ENCODE measurements at places on chromosomes 5 and 9.

GRCh38 chr9:18296702-18297055 is 177.3 kb upstream of the ADAMTSL1 start:
- DNase-seq, result no peak

DNA sequence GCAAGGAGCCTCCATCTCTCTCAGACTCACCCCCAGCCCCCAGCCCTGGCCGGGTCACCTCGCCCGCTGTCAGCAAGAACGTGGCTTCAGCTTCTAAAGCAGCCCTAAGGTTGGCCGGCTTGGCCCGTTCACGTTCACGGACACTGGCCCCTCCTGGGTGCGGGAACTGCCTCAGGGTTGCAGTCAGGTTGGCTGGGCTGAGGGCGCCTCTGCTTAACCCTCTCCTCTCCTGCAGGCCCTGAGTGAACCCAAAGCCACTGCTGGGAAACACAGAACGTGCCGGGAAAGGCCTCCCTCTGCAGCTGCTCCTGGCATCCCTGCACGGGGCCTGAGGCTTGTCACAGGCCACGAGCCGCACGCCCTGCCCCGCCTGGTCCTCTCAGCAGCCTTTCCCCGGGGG is 40.1 kb upstream of the UBAC1 start:
- no peak for DNase-seq

GRCh38 chr9:137148661-137149060 is 9.7 kb downstream of the GRIN1 start:
- no peak for DNase-seq

- no peak for DNase-seq
Measured at GRCh38 chr9:112869917-112870316, 20.8 kb downstream of the SLC46A2 start.

- no peak for DNase-seq
Measured at GRCh38 chr5:128470663-128471062, 67.4 kb downstream of the FBN2 start.

DNA sequence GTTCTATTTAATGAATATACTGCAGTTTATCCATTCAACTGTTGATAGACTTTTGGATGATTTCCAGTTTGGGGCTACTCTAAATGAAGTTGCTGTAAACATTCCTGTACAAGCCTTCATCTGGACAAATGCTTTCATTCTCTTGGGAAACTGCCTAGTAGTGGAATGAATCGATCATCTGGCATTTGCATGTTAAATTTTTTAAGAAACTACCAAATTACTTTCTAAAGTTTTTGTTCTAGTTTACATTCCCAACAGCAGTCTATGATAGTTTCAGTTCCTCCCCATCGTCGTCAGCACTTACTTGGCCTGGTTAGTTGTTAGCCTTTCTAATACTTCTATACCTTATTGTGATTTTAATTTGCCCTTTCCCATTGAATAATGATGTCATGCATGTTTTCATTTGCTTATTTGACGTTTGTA is 306.3 kb downstream of the FER start:
- DNase-seq, result no peak

- no peak for DNase-seq
Measured at GRCh38 chr5:90915393-90915792, 356.8 kb downstream of the ADGRV1 start.

DNA sequence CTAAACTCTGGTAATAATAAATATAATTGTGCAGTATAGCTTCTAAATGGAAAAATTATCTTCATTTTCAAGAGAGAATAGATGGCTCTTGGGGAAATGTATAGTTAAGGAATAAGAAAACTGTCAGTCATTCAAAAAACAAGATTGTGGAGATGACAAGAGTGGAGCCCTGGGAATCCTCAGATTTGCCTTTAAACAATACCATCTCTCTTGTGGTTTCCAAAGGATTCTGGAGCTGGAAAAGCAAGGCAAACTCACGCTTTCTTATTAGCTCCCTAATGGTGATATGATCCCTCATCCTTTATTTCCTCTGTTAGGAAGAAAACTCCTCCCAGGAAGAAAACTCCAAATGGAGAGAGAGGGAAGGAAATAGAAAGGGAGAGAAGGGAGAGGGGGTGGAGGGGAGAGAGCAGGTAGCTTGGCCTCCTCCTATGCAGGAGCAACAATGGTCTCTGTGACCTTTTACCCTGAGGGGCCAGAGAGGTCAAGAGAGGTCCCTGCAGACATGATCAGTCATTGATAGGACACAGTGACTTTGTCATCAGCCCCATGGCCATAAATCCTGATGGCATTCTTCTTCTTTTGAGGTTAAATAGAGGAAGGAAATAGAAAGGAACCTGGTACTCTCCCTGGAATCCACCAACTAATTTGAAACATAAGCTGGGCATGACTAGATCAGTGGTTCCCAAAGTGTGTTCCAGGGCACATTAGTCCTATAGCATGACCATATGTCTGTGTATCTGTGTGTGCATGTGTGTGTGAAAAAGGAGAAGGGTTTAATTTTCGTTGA is 312.2 kb downstream of the ARRDC3 start:
- no peak for DNase-seq

GRCh38 chr5:56670916-56671315 is 144.4 kb upstream of the MAP3K1 start:
- no peak for DNase-seq

DNA sequence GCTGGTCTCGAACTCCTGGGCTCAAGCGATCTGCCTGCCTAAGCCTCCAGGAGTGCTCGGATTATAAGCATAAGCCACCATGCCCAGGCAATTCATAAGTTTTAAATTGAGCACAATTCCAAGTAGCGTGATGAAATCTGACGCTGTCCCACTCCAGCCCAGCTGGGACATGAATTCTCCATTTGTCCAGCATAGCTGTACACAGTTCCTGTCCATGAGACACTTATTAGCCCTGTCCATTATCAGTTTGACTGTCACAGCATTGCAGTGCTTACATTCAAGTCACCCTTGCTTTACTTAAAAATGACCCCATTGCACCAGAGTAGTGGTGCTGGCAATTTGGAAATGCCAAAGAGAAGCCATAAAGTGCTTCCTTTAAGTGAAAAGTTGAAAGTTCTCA is 7.6 kb upstream of the SLC30A5 start:
- DNase-seq, result no peak

DNA sequence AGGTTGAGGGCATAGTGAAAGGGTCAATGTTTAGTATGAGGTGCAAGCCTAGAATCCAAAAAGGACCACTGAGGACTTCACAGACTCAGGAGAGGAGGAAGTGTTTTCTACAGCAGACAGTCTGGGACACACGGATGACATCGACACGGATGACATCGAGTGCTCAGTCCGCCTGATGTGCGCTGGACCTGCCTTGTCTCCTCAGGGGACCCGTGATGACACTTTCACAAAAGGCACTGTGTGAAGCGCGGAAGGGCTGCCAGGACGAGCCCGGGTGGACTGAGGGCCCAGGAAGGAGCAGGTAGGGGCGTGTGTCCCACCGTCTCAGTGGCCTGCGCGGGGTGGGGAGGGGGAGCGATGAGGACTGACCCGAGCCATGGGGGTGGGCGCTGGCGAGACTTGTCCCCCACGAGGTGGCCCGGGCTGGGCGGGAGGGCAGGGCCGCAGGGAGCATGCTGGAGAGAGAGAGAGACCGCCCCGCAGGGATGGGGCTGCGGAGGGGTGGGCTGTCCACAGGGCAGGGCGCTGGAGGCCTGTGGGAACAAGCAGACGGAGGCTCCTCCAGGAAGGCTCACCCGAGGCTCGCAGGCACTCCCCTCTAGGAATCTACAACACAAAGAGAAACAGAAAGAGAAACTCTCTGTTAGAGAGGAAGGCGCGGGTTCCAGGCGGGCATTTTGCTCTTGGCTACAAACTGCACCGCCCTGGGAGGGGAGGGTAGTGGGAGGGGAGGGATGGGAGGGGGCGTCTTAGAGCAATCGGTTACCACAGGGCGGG is 54.9 kb downstream of the USP20 start:
- peak; percentile 57 for DNase-seq

GRCh38 chr5:109762821-109763220 is 73.1 kb downstream of the MAN2A1 start:
- no peak for DNase-seq

DNA sequence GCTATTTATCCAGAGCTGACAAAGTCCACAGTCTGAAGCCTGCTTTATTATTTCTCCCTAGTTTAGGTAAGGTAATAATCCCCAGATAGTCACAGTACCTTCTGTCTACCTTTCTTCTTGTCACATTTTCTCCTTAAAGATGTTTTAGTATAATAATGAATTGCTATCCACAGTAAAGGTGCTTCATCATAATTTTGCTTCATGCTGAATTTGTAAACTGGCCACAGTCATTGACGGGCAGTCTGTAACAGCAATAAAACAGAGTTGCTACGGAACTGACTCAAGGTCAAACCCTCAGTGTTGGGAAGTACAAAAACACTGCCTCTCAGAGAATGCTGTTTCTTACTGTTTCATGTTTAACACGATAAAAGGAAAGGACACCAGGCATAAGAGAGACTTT is 195.7 kb downstream of the ZNF608 start:
- DNase-seq, result no peak

- DNase-seq, result no peak
Measured at GRCh38 chr5:151682240-151682639, 4.5 kb downstream of the SPARC start.

DNA sequence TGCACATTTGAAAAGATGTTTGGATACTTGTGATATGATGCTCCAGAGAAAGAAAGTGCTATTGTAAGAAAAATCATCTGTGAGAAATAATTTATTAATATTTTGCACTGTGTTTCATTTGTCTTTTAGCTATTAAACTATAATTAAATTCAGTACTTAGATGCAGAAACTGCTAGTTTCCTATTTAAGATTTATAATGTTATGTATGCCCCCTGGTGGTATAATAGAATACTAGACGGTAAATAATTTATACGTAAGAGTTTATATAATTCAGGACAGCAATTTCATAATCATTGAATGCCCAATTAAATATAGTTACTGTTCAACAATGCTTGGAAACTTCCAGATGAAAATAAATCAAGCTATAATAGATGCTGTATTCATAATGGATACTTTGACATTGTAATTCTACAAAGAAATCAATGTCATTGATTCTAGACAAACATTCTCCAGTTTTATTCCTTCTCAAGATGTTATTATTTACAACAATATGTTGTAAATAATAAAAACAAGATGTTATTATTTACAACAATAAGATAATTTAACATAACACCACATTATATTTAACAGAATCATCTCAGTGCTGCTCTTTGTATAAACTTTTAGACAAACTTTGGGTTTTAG is 101.0 kb downstream of the TMEM232 start:
- DNase-seq, result no peak

GRCh38 chr5:158988987-158989730 is 110.6 kb downstream of the EBF1 start:
- DNase-seq, result no peak

- DNase-seq, result no peak
Measured at GRCh38 chr9:78091731-78092130, 60.1 kb upstream of the GNAQ start.

DNA sequence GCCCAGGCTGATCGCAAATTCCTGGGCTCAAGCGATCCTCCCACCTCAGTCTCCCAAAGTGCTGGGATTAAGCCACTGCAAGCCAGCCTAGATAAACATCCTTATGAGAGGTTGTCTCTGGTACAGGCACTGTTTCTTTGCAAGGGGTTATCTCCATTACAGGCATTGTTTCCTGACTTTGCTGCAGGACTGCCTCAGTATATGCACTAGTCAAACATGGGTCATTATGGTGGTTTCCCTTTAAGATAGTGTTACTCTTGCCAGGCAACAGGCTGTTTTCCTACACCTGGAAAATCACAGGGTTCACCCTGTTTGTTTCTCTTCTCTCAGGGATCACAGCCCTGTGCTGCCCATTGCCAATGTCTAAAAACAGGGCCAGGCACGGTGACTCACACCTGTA is 7.8 kb upstream of the CLTB start:
- no peak for DNase-seq

DNA sequence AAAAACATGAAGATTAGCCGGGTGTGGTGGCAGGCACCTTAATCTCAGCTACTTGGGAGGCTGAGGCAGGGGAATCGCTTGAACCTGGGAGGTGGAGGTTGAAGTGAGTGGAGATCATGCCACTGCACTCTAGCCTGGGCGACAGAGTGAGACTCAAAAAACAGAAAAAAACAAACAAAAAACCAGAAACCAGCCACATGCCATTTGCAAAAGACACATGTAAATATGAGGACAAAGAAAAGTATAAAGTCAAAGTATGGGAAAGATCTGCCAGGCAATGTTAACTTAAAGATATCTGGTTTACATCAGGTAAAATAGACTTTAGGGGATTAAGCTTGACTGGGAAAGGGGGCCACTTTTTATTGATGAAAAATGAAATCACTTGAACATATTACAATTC is 90.7 kb downstream of the FNBP1 start:
- DNase-seq, result no peak

GRCh38 chr5:18602402-18602801 is 968.1 kb downstream of the TAF11L14 start:
- DNase-seq, result no peak

GRCh38 chr9:89577363-89577762 is 27.4 kb upstream of the GADD45G start:
- DNase-seq, result no peak

GRCh38 chr9:85543196-85543595 is 198.6 kb downstream of the AGTPBP1 start:
- no peak for DNase-seq

- DNase-seq, result no peak
Measured at GRCh38 chr9:65409471-65409980, 124.5 kb upstream of the FOXD4L5 start.

GRCh38 chr5:10317825-10318682 is 10.4 kb upstream of the CMBL start:
- DNase-seq, result no peak

GRCh38 chr5:2261004-2261703 is 378.4 kb upstream of the IRX4 start:
- DNase-seq, result no peak

- DNase-seq, result no peak
Measured at GRCh38 chr9:12539580-12539975, 153.6 kb upstream of the TYRP1 start.
